ENCODE measurements at places on chromosomes 1 and 21.
A peak's percentile ranks its signal among the peaks of the same experiment; 100 is the strongest.

- no peak for DNase-seq
These were observed 30.7 kb downstream of the IGFN1 start for GRCh38 chr1:201221201-201221846.

- DNase-seq = no peak
These were observed 9.9 kb upstream of the KLHDC7A start for GRCh38 chr1:18470671-18471355.

DNA sequence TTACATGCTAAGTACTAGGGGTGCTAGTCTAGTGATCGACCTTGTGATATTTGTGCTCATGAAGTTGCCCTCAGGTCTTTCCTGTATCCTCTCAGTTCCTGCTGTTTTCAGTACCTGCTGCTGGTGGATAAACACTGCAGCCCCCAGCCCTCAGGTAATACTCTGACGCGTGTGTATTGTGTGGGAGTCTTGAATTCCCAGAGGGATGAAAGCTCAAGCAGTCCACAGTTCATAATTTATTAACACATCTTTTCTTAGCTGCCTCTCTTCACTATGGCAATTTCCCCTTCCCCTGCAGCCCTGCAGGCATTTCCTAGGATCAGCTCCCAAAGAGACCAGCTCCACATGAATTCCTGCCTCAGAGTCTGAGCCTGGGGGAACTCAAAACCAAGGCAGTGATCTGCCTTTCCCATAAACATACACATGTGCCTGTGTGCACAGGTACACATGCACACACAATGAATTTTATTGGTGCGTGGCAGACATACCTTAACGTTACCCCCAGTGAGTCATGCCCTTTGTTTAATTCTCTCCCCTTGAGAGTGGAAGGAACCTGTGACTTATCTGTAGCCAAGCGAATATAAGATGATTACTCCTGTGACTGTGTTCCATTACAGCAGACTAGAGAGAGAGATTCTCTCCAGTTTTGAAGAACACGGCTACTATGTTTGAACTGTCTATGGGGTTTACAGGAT lies 14.1 kb upstream of the HMGCS2 start:
- peak; percentile 57 for DNase-seq

- DNase-seq = no peak
These were observed 304.7 kb upstream of the PTBP2 start for GRCh38 chr1:96416701-96417444.

DNA sequence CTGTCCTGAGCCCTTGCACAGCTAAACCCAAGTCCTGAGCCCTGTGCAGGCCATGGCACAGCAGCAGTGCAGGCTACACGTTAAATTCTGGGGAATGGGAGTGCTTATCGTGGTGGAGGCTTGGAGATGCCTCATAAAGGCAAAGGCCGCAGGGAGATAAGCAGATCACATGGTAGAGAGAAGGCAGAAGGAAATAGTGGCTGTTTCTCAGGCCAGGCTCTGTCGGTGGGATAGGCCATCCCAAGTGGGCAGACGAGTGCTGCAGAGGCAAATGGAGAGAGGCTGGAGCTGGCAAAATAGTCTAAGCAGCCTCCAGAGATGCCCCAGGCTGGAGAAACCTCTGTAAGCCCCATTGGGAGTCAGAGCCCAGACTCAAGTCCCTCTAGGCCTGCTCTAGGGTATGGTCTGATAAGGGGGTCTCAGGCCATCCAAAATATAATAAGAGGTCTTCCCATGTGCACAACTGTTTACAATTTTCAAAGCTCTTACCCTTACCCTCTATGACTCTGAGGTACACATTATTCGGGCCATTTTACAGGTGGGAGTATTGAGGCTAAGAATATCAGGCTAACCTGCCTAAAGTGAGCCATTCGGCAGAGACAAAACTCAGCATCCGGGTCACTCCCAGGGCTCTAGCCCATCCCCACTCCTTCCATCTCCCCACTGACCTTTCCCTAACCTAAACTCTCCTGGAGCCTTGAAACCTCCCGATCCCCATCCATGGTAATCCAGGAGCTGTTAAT lies 79.6 kb downstream of the NKAIN1 start:
- DNase-seq = peak; percentile 79

DNA sequence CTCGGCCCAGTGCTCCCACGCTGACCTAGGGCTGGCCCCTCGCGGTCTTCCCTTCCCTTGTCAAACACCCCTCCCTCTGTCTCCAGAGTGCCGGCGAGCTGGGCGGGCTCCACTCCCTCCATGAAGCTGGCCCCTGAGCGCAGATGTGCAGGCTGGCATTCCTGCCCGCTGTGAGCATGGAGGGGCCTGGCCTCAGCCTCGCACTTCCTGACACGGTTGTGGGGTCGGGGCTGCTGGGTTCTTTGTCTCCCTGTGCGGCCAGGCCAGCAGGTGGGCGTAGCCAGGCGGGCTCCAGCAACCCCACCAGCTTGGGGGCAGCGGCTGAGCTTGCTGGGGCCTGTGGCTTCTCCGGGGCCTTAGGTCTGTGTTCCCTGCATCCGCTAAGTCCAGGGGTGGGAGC lies 14.2 kb upstream of the PEX10 start:
- no peak for DNase-seq

- no peak for DNase-seq
These were observed 77.8 kb downstream of the CD58 start for GRCh38 chr1:116493036-116493435.

Measured in small intestine (tissue), 16 donors.